Small intestine (tissue), 16 donors: ENCODE measurements at places on chromosomes 16 and 17.

DNA sequence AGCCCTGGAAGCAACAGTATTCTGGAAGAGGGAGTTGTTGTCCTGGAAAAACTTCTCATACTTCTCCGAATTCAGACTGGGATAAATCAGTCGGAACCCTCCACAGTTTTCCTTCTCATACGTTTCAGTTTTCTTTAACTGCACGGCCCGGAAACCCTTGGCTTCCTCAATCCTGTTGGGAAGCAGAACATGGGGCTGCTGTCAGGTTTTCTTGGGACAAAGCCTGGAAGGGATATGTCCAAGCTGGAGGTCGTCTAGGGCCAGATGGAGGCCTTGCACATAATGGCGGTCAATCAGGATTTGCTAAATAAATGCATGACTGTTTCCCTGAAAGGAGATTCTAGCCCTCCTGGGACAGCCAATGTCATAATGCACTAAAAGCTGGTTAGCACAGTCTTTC, 29.2 kb downstream of the TTLL6 start:
- no peak for DNase-seq

GRCh38 chr16:78503602-78504001, 404.1 kb downstream of the WWOX start:
- peak; percentile 74 for DNase-seq

DNA sequence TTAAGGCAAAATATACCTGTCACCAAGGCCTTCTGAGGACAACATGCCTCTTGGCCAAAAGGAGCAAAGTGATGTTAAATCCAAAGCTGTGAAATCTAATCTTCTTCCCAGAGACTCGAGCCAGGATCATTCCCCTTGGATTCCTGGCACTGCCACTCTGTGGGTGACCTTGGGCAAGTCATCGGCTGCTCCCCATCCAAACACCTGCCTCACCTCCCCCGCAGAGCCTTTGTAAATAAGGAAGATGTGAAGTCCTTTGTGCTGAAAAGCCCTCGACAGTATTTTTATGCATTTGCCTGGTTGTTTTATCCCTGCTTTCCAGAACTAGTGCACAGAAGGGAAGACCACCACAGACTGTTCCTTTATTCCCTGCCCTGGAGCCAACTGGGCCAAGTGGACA, 5.4 kb upstream of the CEP295NL start:
- DNase-seq, result no peak

DNA sequence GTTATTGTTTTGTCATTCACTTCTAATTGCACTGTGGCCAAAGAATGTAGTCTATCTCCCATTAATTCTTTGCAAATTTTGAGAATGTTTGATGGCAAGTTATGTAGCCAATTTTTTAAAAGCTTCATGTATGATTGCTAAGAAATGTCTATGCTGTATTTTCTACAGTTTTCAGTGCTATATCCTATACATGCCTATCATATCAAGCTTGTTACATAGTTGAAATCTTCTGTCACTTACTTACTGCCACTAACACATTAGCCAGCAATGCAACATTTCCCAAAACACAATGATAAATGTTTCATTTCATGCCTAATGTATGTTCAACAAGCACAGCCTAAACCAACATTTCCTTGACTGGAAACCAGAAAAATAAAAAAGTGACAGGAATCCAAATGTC, 292.4 kb upstream of the AXIN2 start:
- no peak for DNase-seq

GRCh38 chr17:8125154-8125946, 1.4 kb upstream of the HES7 start:
- DNase-seq, result peak; percentile 73

GRCh38 chr16:12906271-12906670, 4.9 kb downstream of the SHISA9 start:
- peak; percentile 17 for DNase-seq

GRCh38 chr17:39774047-39774446, 36.3 kb downstream of the GRB7 start:
- no peak for DNase-seq

- no peak for DNase-seq
Observed at GRCh38 chr17:27362503-27362902, 68.6 kb downstream of the WSB1 start.

DNA sequence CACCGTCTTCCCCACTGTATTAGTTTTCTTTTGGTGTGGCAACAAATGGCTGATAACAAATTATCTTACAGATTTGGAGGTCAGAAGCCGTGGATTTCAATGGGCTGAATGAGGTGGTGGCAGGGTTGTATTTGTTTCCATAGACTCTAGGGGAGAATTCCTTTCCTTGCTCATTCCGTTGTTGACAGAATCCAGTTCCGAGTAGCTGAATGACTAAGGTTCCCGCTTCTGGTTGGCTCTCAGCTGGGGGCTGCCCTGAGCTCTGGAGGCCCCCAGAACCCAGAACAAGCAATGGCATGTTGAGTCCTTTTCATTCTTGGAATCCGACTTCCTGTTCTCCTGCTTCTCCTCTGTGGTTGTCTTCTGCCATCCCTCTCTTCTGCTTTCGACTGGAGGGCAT, 280.4 kb downstream of the SNX29 start:
- DNase-seq, result no peak

- peak; percentile 57 for DNase-seq
Observed at GRCh38 chr17:57092779-57093178, 7.7 kb downstream of the AKAP1 start.
